ENCODE measurements at places on chromosomes 2 and 18.
A peak's percentile ranks its signal among the peaks of the same experiment; 100 is the strongest.

GRCh38 chr2:15738225-15738546 is 146.5 kb downstream of the DDX1 start:
- no peak for DNase-seq

DNA sequence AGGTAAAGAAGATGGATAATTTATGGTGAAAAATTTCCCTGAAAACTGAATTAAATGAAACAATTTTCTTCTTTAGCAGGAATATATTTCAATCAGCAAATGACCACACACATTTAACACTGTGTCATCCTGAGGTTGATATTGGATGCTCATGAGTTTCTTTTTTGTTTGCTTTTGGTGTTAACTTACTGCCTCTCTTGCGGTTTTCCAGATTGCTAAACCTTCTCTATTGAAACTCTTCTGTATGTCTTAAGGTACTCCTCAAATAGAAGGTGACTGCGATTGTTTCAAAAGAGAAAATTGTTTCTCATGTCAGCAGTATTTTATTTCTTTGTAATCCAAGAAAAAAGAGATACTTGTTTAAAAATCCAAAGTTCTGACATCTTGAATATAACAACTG is 99.1 kb downstream of the LRRTM1 start:
- DNase-seq, result no peak

GRCh38 chr2:1550076-1550475 is 136.8 kb downstream of the TPO start:
- DNase-seq, result no peak

GRCh38 chr18:12608301-12608700 is 49.6 kb downstream of the SPIRE1 start:
- DNase-seq, result no peak

GRCh38 chr2:102126660-102127059 is 15.9 kb upstream of the IL1R1 start:
- no peak for DNase-seq

DNA sequence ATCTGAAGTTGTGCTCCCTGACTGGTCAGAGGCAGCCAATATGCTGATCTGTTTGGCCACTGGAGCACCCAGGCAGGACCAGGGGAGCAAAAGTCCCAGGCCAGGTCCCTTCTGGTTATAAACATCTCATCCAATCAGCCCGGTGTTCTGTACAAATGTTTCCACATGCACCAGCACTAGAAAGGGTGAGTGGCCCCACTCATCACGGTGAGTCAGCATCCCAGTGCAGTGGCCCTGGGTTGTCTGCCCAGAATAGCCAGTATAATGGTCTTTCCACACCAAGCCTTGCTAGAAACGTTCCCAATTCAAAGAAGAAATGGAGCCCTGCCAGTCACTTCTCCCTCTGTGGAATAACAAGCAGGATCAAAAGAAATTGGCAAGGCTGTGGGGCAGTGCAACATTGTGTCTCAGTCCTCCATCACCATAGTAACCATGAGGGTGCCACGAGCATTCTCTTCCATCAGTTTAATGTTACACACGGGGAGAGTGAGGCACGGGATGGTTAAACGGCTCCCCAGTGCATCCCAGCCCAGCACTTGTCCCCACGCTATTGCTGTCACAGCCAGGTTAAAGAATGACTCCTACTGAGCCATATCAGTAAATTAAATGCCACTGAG is 174.9 kb downstream of the SEPTIN10 start:
- DNase-seq, result peak; percentile 70

DNA sequence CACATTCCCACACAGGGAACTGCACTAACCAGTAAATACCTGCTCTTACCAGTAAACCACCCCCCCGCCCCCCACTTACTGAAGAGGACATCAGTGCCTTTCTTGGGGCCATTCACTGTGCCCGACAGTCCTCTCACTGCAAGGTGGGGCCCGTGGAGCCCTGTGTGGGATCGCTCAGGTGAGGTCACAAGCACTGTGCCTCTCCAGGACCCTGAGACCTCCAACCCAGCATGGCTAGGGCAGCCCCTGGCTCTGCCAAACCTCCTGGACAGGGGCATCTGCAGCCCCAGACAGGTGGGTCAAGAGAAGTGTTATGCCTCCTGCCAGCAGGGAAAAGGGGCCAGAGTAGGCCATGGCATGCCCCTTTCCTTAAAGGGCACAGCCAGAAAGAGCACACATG is 6.7 kb upstream of the NEURL3 start:
- DNase-seq, result no peak

GRCh38 chr2:23595601-23596251 is 210.7 kb downstream of the KLHL29 start:
- DNase-seq, result peak; percentile 33

DNA sequence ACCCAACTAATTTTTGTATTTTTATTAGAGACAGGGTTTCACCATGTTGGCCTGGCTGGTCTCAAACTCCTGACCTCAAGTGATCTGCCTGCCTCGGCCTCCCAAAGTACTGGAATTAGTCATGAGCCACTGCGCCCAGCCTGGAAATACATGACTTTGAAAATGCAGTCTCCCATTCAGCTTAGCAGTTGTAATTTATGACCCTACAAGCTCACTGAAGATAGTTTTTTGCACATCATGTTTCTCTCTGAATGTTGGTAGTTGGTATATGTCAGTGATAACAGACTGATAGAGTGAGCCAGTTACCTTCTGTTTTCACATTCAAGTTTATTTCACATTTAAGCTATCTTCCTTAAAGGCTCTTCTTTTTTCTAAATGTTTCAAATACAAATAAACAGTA is 7.1 kb downstream of the WDR7 start:
- no peak for DNase-seq

DNA sequence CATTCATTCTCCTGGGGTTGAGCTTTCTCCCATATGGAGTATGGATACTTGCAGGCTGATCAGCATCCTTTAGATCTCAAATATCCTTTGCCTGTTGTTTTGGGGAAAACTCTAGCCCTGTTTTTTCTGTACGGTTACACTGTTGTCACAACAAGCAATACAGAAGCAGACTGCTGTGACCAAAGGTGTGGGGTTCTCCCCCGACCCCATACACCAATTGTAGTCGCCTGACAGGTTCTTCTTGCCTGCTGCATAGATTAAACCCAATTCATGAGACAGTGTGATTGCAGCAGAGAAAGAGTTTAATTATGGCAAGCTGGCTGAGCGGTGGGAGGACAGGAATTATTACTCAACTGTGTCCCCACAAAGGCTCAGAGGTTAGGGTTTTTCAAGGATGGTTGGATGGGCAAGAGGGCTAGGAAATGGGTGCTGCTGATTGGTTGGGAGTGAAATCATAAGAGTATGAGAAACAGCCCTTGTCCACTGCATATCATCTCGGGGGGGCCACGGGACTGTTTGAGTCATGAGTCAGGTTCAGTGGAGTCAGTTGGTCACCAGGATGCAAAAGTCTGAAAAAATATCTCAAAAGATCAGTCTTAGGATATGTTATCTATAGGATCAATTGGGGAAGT is 40.6 kb downstream of the ITGB1BP1 start:
- no peak for DNase-seq

DNA sequence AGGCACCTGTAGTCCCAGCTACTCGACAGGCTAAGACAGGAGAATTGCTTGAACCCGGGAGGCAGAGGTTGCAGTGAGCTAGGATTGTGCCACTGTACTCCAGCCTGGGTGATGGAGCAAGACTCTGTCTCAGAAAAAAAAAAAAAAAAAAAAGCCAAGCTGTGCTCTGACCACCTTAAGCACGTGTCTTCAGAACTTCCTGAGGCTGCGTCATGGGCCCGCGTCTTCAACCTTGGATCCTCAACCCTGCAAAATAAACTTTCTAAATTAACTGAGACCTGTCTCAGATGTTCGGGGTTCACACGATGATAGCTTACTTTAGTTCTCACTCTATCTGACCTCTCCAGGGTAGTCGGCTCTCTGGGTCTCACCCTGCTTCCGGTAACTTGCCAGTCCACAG is 65.8 kb upstream of the CABLES1 start:
- no peak for DNase-seq

- no peak for DNase-seq
Observed at GRCh38 chr2:172545408-172546075, 10.3 kb upstream of the PDK1 start.

DNA sequence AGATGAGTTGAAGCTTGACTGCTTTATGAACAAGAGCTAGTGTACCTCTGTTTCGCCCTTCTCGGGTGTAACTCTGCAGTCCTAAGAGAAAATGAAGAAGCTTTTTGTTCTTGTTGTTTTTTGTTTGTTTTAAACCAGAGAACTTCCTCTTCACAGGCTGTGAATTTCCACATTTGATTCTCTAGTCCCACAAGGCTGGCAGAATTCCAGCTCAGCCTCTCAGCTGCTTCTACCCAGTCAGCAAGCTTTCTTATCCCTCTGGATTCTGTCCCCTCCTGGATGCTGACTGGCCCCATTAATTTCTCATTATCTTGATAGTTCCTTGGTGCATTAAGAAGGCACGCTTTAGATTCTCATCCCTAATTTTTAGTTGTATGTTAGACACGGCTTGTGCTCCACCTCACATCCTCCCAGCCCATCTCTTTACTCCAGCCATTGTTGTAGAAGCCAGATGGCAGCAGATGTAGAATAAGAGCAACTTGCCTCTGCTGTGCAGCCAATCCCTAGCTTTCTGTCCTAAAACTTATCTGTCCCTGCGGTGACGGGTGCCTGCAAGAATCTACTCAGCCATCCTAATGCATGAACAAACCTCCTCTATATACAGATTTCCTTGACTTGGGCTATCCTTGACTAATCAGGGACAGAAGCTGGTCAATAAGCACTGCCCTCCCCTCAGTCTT is 12.3 kb upstream of the RESP18 start:
- DNase-seq, result no peak

GRCh38 chr2:118040891-118041290 is 27.0 kb upstream of the CCDC93 start:
- no peak for DNase-seq

- DNase-seq, result no peak
Observed at GRCh38 chr2:29251406-29251805, 136.2 kb downstream of the CLIP4 start.

- no peak for DNase-seq
Observed at GRCh38 chr2:106143495-106144215, 50.4 kb downstream of the UXS1 start.

GRCh38 chr2:102342888-102343287 is 12.7 kb upstream of the IL18R1 start:
- no peak for DNase-seq

GRCh38 chr2:147006736-147007141 is 838.1 kb upstream of the ACVR2A start:
- no peak for DNase-seq

DNA sequence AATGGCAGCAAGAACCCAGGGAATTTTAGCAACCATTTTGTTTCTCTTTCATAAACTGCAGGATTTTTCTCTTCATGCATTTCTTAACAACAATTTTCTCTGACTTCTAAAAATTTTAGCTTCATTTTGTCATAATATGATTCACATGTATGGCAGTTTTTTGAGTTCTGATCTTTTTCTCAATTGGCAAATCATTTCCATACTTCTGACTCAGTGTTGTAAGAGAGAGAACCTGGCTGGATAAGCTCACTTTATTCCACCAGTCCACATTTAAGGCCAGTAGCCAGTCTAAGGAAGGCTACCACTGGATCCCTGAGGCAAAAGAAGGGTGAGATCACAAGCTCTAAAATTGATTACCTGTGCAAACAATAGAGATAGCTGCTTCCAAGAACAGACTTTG is 42.8 kb upstream of the COL3A1 start:
- DNase-seq, result peak; percentile 17

- no peak for DNase-seq
Observed at GRCh38 chr2:226882606-226883005, 46.8 kb downstream of the RHBDD1 start.

- peak; percentile 60 for DNase-seq
Observed at GRCh38 chr18:25453556-25454269, 101.7 kb upstream of the ZNF521 start.

- no peak for DNase-seq
Observed at GRCh38 chr2:42199626-42200025, 30.5 kb downstream of the EML4 start.

DNA sequence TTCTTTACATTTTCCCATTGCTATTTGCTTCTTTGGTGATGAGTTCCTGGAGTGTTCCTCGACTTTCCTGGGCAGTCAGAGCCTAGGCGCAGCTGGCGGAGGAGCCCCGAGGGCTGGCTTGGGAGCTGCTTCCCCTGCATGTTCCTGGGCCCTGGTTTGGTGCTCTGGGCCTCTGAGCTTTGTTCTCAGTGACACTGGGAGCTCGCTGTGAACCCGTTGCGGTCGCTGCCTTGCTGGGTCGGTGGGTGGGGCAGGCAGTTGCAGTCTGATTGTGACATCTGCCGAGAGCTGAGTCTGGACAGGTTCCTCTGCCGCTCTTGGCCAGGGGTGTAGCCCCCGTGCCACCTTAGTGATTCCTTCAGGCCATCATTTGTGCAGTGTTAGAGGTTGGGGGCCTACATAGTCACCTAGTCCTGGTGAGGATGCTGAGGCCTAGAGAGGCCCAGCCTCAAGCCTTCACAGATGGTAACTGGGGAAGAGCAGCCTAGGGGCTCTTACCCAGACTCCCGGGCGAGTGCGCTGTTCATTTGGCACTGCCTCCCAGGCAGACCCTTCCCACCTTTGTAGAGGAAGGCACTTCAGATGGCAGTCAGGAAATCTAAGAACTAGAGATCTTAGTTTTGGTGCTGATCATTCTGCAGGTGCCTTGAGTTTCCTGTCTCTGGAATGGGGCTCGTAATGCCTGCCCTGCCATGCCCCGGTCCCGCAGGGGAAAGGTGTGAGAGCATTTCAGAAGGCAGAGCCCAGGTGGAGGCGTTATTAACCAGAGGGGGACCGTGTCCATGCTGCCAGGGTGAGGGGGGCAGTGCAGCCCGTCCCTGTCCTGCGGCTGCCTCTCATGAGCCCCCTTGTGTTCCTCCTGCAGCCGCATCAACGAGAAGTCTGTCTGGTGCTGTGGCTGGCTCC is 8.4 kb downstream of the ASB1 start:
- no peak for DNase-seq
